Subcutaneous preadipocyte (primary cell): ENCODE measurements at places on chromosomes 6 and 20. TPM values are rescaled to one million over a fixed set of nuclear protein-coding genes. Genes with fewer than 3 reads are reported as not detected.

NNAT gene
- 0.39 TPM in 1 of 2 replicates, not detected in the other for total RNA-seq

PRKN gene
- 2.0 and 3.3 TPM in 2 replicates for total RNA-seq

ZC2HC1B gene
- total RNA-seq, result not detected in 2 replicates

PRICKLE4 gene
- 1.8 TPM in 1 of 2 replicates, not detected in the other for total RNA-seq

PNLDC1 gene
- total RNA-seq, result 0.73 TPM in 1 of 2 replicates, not detected in the other

ECT2L gene
- total RNA-seq, result not detected in 2 replicates

CLPSL2 gene
- not detected in 2 replicates for total RNA-seq

IL17F gene
- not detected in 2 replicates for total RNA-seq
